ENCODE measurements at places on chromosomes 11 and 22. TPM values are rescaled to one million over a fixed set of nuclear protein-coding genes. Genes with fewer than 3 reads are reported as not detected.
A peak's percentile ranks its signal among the peaks of the same experiment; 100 is the strongest.

Gene KCNJ4
- not detected for total RNA-seq

Gene MIAT
- 1.3 TPM for total RNA-seq

DNA sequence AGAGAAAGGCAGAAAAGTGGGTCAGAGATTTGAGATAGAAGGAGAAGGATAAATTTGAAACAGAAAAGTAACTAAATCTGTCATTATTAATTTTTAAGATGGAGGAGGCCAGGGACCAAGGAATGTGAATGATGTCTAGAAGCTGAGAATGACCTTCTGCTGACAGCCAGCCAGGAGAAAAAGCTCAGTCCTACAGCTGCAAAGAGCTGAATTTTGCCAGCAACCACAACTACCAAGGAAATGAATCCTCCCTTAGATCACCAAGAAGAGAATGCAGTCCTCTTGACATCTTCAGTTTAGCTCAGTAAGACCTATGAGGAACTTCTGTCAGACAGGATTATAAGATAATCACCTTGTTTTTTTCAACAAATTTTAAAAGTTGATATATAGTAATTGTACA, 538.2 kb downstream of the LRRC4C start:
- DNase-seq = no peak

Gene RIMBP3C
- 0.64 TPM for total RNA-seq

Gene MAPK8IP2
- 0.43 TPM for total RNA-seq

DNA sequence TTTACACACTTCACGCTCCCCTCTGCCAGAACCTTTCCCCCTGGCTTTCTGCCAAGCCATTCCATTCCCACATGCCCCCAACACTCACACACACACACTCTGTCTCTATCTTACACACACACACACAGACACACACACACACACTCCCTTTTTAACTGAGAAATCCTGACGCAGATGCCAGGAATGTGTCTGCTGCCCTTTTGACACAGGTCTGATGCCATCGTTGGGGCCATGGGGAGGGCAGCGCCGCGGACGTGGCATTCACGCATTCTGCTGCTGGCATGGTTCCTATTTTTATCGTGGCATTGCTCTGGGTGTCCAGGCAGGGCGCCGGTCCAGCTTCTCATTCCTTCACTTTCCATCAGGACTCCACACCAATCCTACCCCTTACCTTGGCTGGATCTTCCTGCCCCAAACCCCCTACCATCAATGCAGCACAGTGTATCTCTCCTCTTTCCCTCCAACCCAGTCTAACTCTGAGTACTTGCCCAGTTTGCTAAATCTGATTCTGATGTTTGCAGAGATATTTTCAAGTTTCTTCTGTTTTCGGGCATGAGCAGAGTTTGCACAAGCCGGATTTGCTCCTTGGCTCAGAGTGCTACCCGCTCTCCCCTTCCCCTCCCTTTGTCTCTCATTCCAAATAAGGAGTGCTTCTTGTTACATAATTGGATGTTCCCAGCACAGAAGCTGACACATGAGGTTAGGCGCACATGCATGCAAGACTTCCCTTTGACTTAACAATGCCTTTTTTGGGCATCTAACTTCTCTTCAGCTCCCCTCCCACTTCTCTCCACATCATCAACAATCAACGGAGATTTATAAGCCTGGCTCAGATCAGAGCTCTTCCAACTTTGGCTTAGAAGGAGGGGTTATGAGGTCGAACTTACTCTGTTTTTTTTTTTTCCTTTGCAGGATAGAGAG, 18.8 kb downstream of the SNX19 start:
- DNase-seq = peak; percentile 98

GRCh38 chr11:103029401-103029800, 62.6 kb downstream of the DCUN1D5 start:
- DNase-seq = no peak

Gene SCN3B
- total RNA-seq = under 0.01 TPM

DNA sequence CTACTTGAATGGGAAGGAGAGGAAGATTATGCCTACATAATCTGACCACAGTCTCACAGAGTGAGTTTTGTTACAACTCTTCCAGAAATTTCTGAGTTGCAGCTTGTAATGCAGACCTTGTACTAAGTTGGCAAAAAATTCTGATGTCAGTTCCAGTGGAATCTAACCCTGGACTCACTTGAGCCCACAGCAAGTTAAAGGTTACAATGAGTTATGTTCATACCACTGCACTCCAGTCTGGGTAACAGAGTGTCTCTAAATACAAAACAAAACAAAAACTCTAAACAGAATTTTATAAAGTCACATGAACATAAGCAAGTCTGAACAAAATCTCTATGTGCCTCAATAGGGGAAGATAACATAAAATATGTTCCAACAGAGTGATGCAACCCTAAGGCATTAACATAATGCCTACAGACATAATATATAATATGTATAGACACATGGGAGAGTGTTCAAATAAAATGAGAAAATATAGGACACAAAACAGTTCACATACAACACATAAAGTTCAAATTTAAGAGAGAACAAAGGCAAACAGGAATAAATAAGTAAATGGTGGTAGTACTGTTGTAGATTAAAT, 1.1 kb downstream of the GLYAT start:
- no peak for DNase-seq

GRCh38 chr11:88188932-88189253, 13.7 kb upstream of the RAB38 start:
- no peak for DNase-seq

- peak; percentile 19 for DNase-seq
Measured at GRCh38 chr11:57458410-57459163, 1.7 kb upstream of the RTN4RL2 start.

GRCh38 chr11:20949585-20949984, 280.2 kb downstream of the NELL1 start:
- DNase-seq = no peak

GRCh38 chr11:21820176-21820575, 372.7 kb upstream of the ANO5 start:
- no peak for DNase-seq

DNA sequence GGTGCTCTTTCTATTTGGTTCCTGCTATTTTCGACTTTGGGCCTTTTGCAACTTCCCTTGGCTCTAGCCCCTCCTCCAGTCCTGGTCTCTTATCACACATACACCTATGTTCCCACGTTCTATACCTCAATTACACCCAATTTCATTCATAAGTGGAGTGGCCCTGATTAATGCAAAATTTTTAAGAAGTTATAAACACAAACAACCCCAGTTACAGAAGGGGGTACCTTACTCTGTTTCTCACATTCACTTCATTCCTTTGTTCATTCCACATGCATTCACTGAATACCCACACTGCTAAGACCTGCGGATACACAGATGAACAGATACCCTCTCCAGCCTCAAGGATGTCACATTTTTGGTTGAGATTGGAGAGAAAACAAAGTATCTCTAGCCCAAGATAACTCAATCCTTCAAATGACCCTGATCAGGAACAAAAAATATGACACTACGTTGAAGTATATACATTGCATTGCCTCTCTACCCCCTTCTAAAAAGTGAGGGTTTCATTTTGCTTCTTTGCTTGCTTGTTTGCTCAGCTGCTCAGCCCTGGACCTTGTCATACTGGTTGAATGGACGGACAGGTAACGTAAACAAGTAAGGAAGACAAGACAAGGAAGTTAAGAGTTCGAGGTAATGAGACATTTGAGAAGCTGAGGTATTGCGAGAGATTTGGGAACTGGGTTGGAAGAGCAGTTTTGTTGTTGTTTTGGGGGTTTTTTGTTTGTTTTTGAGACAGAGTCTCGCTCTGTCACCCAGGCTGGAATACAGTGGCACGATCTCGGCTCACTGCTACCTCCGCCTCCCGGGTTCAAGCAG, 3.6 kb upstream of the VPS37C start:
- DNase-seq = no peak

GRCh38 chr11:2271077-2271326, 614 bp upstream of the ASCL2 start:
- no peak for DNase-seq

GRCh38 chr11:16603890-16604793, 134.3 kb upstream of the C11orf58 start:
- peak; percentile 40 for DNase-seq

DNA sequence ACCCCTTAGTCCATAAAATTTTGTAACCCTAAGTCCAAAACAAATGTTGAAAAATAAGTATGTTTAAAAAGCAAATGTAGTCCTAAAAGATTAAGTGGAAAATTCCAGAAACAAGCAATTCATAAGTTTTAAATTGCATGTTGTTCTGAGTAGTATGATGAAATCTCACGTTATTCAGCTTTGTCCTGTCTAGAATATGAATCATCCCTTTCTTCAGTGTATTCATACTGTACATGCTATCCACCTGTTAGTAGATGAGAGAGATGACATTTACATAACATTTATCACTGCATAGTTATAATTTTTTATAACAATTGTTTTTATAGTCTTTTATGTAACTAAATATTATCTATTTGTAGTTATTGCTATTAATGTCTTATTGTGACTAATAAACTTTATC, 622.3 kb upstream of the CHORDC1 start:
- DNase-seq = no peak

GRCh38 chr11:112499881-112500204, 239.2 kb upstream of the PLET1 start:
- no peak for DNase-seq

Gene GLB1L2
- total RNA-seq = not detected

Gene OR51E2
- total RNA-seq = 1.9 TPM

Gene PRDX5
- total RNA-seq = 211 TPM

DNA sequence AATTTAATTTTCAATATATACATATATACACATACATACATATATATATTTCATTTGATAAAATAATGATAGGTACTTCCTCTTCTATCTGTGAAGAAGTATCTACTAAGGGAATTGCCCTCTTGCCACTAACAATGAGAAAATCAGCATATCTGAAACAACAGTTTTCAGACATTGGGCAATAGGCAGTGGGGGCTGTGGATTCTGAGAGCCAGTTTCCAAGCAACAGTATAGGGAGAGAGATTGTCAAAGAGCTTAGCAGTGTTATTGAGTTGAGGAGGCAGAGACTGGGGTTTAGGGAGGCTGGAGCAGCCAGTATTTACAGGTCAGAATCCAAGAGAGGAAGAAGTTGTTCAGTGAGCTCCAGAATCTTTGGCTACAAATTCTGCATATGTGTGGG, 119.3 kb downstream of the ARFGAP2 start:
- peak; percentile 45 for DNase-seq

DNA sequence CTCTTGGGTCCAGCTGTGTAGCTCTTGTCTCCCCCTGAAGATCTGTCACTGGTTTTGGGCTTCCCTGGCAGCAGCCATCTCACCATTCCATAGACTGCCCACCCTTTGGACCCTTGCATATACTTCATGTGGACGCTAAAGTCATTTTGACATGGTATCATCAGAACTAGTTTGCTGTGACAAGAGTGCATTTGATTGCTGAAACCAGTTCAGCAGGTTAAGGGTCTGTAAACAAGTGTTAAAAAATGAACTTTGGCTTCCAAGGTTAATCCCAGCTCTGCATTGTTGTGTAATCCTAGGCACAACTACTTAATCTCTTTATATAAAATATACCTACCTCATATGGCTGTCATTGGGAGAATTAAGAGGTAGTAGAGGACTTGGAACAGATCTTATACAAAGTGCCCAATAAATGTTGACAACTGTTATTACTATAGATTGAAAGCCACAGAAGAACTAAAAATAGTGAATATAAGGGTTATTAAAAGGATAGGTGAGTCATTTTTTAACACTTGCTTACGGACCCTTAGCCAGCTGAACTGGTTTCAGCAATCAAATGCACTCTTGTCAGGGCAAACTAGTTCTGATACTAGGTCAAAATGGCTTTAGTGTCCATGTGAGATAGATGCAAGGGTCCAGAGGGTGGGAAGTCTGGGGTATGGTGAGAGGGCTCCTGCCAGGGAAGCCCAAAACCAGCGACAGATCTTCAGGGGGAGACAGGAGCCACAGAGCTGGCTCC, 29.4 kb downstream of the CCDC90B start:
- DNase-seq = no peak

- no peak for DNase-seq
Measured at GRCh38 chr11:67280341-67280787, 8.7 kb upstream of the ANKRD13D start.

Gene CCDC87
- 0.64 TPM for total RNA-seq

DNA sequence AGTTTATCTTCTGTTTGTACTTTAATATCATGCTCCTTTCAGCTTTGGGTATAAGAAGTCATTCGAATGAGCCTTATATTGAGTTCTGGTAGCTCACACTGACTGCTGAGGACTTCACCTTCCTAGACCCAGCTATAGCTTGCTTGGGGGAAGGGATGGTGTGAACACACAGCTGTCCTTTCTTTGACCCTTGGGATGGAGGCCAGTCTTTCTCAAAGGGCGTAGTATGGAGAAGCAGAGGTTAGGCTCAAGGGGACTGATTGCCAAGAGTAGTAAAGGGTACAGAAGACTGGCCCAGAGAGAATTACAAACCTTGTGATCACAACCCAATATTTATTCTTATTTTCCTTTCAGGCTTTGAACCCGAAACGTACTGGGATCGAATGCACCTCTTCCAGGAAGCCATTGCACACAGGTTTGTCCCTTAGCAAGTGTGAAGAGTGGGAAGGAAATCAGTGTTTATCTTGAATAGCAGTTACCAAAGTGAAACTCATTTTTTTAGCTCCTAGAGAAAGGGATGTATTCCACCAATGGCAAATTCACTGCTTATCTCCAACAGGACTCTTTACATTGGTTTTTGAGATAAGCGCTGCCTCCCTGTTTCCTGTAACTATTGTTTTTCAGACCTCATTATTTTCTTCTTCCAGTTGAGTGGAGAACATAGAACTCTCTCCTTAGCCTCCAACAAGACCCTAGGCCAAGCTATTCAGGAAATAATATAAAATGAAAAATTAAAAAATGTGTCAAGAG, 42.8 kb upstream of the YWHAH start:
- DNase-seq = no peak

DNA sequence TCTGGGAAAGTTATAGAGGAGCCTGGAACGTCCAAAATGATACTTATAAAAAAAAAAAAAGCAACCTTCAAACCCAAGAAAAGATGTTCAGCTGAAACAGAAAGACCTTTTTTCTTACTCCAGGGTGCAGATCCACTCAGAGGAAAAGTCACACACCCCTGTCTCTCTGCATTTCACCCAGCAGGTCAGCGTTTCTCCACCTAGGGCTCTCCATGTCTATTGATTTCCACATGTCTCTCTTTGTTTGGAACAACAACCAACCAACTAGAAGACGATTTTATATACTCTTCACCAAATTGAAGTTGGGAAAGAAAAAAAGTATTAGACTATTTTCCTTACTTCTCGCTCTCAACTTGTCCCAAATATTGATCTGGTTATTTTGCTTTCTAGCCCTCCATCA, 42.2 kb upstream of the BLID start:
- DNase-seq = peak; percentile 53

Gene MMP7
- total RNA-seq = 2.6 TPM

- no peak for DNase-seq
Measured at GRCh38 chr11:112058103-112058502, 15.7 kb downstream of the PIH1D2 start.

DNA sequence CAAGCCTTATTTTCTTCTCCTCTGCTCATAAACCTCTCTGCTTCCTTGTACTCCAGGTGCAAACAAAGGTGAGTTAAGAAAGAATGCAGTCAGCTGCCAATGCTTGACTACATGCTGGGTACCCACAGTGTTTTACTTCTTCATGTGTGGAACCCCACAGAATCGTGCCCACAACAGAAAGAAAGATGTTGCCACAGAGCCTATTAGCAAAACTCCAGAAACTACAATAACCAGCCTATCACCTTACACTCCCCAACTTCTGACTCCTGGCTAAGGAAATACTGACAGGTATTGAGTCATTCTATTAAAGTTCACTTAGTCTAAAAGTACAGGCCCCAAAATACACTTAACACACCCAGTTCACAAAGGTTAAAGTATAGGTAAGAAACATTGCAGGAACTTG, 56.9 kb upstream of the CCDC89 start:
- no peak for DNase-seq

Data from fibroblast of villous mesenchyme (primary cell).